CD4-positive, alpha-beta T cell treated with Interferon gamma for 1 hour (primary cell): ENCODE measurements at places on chromosomes 3 and 15.

- DNase-seq, result no peak
Measured at GRCh38 chr15:92899601-92899947, 550 bp upstream of the CHD2 start.

- no peak for DNase-seq
Measured at GRCh38 chr3:145698250-145698649, 462.7 kb downstream of the PLOD2 start.

DNA sequence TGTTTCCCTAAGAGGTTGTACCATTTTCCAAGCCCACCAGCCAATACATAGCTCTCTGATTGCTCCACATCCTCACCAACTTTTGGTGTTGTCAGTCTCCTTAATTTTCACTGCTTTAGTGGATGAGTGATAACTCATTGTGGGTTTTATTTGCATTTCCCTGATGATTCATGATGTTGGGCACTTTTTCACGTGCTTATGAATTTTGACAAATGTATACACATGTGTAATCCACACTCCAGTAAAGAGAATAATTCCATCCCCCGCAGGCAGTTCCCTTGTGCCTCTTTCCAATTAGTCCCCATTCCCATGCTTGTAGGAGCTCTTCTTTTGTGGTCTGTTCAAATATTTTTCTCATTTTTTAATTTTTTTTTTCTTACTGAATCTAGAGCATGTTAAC lies 52.4 kb downstream of the ANP32A start:
- DNase-seq, result no peak

GRCh38 chr15:91152896-91153581 lies 53.0 kb downstream of the SV2B start:
- no peak for DNase-seq

DNA sequence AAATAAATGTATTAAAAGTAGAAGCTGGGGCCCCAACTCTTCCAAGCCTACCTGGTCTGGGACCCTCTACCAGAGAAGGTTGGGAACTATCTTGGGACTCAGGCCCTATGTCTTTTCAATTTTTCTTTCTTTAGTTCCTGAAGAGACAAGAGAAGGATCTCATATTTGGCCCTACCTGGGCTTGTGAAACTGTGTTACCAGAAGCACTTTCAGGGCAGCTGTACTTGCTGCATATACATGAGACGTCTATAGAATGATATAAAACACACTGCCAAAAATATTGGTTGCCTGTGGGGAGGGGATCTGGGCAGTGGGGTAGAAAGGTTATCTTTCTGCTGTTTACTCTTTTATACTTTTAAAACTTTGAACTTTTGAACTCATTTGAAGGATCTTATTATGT lies 604 bp upstream of the EPB42 start:
- DNase-seq, result no peak

GRCh38 chr15:48541341-48542278 lies 103.9 kb downstream of the FBN1 start:
- DNase-seq, result no peak

GRCh38 chr3:43707998-43708397 lies 17.3 kb downstream of the ABHD5 start:
- no peak for DNase-seq

- no peak for DNase-seq
Measured at GRCh38 chr15:65772930-65773329, 19.2 kb downstream of the DENND4A start.

DNA sequence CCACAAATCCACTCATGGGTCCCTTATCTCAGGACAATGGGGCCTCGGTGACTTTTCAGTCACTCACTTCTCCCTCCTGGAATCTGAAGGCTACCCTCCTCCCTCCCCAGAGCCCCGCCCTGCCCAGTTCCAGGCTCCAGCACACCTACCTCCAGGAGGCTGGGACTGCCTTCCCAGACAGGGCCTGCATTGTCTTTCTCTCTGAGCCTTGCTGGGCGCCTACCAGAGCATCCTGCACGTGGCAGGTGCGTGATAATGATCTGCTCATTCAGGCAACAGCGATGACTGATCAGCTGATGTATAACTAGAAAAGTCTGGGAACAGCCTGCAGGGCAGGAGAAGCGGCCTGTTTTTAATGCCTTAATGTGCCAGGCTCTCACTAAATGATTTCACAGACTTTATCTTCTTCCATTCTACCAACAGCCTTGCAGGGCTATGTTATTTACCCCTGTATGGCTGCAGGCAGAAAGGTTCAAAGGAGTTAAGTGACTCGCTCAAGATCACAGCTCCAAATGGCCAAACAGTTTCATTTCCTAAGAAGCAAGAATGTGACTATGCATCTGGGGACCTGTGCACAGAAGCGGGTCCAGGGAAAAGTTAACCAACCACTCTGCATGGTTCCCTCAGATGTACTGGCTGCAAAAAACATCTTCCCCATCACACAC lies 6.3 kb downstream of the ADAMTS17 start:
- no peak for DNase-seq

GRCh38 chr15:68650901-68651709 lies 72.3 kb downstream of the CORO2B start:
- DNase-seq, result peak; percentile 20

- DNase-seq, result no peak
Measured at GRCh38 chr3:88059380-88060170, 520 bp downstream of the ZNF654 start.

DNA sequence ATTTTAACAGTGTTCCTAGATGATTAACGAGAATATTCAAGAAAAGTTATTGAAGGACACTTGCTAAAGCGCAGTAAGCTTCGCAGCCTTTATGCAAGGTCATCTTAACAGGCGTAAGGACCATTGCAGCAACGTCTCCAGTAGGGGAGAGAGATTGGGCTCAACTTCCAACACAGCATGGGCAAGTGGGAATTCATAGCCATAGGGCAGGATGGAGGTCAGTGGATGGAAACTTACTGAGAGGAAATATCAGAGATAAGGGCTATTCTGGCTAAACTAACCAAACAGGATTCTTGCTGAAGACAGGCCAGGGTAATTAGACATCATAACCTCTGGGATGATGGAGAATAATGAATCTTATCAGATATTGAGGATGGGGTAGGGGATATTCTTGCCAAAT lies 82.8 kb downstream of the DHX36 start:
- no peak for DNase-seq

- DNase-seq, result no peak
Measured at GRCh38 chr3:56468184-56469106, at the start of gene ERC2. ERC2 (minus strand) TSS chr3:56468467.

- no peak for DNase-seq
Measured at GRCh38 chr15:49032601-49033145, 13.6 kb downstream of the SECISBP2L start.

GRCh38 chr3:179147514-179147872 lies 664 bp upstream of the PIK3CA start:
- DNase-seq, result no peak

DNA sequence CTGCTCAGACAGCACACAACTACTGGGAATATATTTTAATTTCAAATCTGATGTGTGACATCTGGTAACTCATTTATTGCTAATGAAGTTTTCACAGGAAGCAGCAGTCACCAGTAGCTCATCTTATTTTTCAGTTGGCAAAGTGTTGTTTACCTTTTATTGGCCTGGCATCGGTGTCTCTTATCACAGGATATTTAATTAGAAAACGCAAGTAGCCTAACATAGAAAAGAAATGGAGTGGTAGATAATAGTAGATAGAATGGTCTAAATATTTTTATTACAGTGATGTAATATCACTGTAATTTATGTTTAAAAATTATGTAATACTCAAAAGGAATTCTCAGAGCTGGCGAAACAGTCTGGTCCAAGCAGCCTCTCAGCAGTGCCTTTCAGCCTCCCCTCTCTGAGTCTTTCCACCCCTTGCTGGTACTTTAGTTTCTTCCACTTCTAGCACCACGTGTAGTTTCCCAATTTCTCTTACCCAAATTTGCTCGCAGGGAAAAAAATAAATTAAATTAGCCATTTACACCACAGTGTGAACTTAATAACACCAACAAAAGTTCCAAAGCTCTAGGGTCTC lies 31.9 kb downstream of the AGTR1 start:
- DNase-seq, result no peak

GRCh38 chr3:72266016-72266370 lies 481.0 kb upstream of the PROK2 start:
- no peak for DNase-seq

DNA sequence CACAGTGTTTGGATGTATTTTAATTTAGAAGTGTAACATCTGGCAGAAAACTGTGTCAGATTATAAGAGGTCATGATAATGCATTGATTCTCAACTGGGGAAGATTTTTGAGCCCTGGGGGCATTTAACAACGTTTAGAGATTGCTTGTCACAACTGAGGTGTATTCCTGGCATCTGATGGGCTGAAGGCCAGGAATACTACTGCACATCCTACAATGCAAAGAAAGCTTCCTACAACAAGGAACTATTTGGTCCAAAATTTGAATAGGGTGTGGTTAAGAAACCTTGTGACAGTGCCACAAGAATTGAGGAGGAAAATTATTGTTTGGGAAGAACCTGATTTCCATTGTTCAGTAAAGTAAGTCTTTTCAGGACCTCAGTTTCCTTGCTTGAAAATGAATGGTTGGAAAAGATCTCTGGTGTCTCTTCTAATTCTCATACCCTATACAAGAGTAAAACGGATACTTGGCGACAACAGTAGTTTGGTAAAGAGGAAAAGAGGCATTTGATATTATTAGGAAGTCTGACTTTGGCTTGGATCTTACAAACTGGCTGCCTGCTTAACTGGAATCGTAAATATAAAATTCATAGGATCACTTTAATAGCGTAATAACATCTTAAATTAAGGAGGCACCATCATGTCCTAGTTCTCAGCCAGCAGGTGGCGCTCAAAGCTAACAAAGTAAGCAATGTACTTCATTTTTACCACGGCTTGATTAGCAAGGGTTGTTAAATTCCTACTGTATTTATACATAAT lies 4.3 kb downstream of the DAZL start:
- DNase-seq, result peak; percentile 70

DNA sequence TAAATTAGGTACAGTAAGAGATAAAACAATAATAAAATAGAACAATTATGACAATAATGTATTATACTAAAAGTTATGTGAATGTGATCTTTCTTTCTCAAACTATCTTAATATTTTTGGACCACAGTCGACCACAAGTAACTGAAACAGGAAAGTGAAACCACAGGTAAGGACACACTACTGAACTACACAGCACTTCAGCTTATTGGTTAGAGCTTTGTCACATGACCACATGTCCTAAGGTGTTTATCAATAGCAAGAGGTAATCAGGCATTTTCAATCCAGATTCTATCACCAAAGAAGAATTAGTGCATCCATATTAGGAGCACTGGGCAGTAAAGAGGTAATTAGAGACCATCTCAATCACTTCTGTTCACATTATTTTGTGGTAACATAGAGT lies 392.8 kb downstream of the RSL24D1 start:
- no peak for DNase-seq

GRCh38 chr3:129602730-129603560 lies 3.5 kb downstream of the PLXND1 start:
- no peak for DNase-seq

- DNase-seq, result no peak
Measured at GRCh38 chr3:23488618-23489017, 285.5 kb downstream of the UBE2E2 start.

GRCh38 chr3:25855266-25855784 lies 65.4 kb downstream of the OXSM start:
- DNase-seq, result no peak

GRCh38 chr3:136207489-136208115 lies 11.5 kb upstream of the MSL2 start:
- DNase-seq, result no peak

DNA sequence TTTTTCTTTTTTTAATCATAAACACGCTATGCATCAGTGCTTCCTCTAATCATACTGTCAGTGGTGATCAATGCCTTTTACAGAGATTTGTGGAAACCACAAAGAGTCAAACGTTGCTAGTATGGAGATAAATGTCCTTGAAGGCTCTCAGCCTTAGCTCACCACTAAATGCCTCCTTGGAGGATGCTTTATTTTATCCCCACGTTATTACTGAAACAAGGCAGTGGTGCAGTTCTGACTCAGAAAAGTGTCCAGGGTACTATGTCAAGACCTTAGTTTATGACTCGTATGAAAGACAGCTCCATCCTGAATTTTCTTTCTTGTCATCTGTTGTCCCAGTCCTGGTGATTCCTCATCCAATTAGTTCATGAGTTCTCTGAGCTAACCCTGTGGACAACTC lies 1146.7 kb downstream of the IGSF11 start:
- DNase-seq, result no peak

GRCh38 chr3:190239325-190239724 lies 82.9 kb downstream of the CLDN1 start:
- no peak for DNase-seq

- no peak for DNase-seq
Measured at GRCh38 chr3:155572085-155572484, 172.8 kb downstream of the PLCH1 start.

- DNase-seq, result no peak
Measured at GRCh38 chr3:157667493-157667892, 164.3 kb upstream of the VEPH1 start.

- DNase-seq, result no peak
Measured at GRCh38 chr15:53569751-53570480, 189.5 kb downstream of the WDR72 start.

DNA sequence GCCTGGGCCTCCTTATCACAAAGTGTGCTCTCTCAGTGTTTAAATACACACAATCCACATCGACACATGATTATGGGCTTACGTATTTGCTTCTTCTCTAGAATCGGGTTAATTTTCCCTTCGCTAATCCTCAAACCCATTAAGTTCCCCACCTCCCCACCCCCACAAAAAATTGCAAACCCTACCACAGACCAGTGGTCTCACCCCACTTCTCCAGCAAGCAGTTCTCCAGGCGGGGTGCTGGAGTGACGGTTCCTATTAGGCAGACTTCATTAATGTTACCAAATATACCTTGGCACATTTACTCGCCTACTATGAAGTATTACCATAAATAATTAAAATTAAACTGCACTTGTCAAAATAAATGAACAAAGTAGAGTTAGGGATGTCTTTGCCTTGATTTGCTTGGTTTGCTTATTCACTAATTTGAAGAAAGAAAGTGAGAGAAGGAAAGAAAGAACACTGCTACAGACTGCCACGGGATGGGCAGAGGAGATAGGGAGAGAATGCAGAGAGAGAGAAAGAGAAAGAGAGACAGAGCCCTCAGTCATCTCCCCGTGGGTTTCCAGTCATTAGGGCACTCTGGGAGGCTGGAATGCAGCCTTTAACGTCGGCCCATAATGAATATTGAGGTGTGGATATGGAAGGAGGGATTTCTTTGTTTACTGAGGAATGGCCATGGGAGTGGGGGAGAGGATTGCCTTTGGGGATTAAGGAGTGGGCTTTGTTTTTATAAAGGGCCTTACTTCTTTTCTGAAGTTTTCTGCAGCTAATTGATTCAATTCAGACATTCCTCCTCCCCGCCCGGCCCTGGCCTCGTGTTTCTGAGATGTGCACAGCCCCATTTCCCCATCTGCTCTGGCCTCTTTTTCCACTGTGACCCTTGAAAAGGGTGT lies 39.7 kb upstream of the POLG start:
- DNase-seq, result no peak

- DNase-seq, result peak; percentile 37
Measured at GRCh38 chr3:188749010-188749617, 422.7 kb upstream of the TPRG1 start.

GRCh38 chr3:3053974-3054373 lies 56.2 kb downstream of the IL5RA start:
- DNase-seq, result no peak
